Right atrium auricular region (tissue), 2 donors: ENCODE measurements at places on chromosomes 12 and 14. TPM values are rescaled to one million over a fixed set of nuclear protein-coding genes. Genes with fewer than 3 reads are reported as not detected.

The PLEK2 gene
- total RNA-seq, result 1.1 TPM

The ESR2 gene
- 0.30 TPM for total RNA-seq

The DDX47 gene
- total RNA-seq, result 24.1 TPM

The CLEC9A gene
- not detected for total RNA-seq

The GYS2 gene
- not detected for total RNA-seq

The INHBE gene
- total RNA-seq, result not detected

The MYH7 gene
- total RNA-seq, result 4,592 TPM

The RASAL1 gene
- not detected for total RNA-seq

The LTBP2 gene
- total RNA-seq, result 32.1 TPM

The SYCP3 gene
- total RNA-seq, result not detected

The LRP1 gene
- total RNA-seq, result 211 TPM

The ZNF891 gene
- total RNA-seq, result 1.1 TPM

The ANO4 gene
- 0.47 TPM for total RNA-seq

The TAS2R46 gene
- 0.67 TPM for total RNA-seq

The VWF gene
- total RNA-seq, result 331 TPM

DNA sequence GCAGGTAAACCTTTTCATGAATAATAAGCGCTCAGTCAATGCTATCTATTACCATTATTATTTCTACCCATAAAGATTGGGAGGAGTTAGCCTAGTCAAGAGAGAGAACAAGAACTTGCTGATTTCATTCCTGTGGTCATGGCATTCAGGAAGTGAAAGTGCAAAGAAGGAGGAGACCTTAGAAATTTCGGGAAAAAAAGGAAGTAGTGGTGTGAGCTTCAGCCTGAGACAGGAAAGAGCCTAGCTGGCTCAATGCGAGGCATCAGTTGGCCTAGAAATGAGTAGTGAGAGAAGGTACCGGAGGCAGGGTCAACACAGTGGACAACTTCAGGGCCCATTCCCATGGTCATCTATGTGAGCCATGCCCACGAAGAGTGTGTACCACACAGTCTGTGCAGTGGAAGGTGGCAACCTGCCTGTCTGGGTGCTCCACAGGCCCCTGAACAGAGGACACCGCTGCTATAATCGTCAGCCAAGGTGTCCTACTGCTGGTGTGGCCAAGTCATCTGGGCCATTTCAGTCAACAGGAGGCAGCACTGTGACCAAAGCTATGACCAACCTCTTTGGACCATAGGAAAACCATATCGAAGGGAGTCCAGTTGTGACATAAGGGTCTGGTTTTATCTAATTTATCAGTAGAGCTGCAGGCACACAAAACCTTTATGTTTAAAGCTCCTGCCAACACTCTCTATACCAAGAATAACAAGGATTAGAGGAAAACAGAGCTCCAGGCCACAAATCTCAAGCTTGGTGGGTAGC is 16.2 kb upstream of the STON2 start:
- no peak for DNase-seq

DNA sequence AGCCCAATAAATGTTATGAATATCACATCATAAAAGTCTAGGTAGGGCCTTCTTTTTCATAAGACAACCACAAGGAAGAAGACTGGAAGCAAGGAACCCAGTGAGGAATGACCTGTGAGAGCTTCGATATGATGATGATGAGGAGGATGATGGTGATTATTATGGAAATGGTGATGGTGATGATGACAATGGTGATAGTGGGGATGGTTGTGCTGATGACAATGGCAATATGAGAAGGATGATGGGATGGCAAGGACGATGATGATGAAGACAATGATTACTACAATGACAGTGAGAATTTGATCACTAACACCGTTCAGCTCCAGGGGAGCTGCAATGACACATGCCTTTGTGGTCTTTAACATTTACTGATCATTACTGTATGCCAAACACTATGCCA is 7.7 kb upstream of the CKAP4 start:
- no peak for DNase-seq

GRCh38 chr12:51827925-51828818 is 20.3 kb downstream of the FIGNL2 start:
- no peak for DNase-seq

- DNase-seq, result no peak
Observed at GRCh38 chr12:94922561-94922960, 80.9 kb downstream of the NDUFA12 start.

DNA sequence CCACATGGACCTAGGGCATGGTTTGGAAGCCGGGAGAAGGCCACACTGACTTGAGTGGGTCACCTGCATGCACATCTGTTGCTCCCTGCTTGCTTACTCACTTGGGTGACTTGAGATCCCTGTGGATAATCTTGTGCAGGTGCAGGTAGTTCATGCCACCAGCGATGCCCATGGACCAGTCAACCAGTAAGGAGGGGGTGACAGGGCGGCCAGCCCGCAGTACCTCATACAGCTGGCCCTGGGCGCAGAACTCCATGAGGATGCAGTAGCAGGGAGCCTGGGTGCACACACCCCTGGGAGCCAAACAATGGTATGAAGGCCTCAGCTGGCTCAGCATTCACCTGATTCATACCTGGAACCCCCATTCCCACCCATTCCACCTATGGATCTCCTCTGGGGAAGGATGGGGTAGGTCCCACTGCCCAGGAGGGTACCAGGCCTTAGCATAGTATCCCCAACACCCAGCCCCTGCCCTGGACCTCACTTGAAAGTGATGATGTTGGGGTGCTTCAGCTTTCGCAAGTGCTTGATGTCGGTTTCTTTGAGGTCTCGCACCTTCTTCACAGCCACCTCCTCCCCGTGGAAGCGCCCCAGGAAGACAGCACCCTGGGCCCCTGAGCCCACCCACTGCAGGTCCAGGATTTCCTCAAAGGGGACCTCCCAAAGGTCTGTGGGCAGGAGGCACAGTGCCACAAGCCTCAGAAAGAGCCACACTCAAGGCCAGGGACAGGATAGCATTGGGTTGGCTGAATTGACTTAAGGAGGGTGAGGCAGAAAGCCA is 13.1 kb downstream of the MAP3K12 start:
- DNase-seq, result no peak

- no peak for DNase-seq
Observed at GRCh38 chr12:16307856-16308475, 30.5 kb upstream of the SLC15A5 start.

GRCh38 chr12:105462831-105463230 is 132.3 kb downstream of the C12orf75 start:
- no peak for DNase-seq

- no peak for DNase-seq
Observed at GRCh38 chr14:63899953-63900352, 47.1 kb downstream of the SYNE2 start.

GRCh38 chr14:83421711-83422110 is 1888.1 kb upstream of the SEL1L start:
- DNase-seq, result no peak

DNA sequence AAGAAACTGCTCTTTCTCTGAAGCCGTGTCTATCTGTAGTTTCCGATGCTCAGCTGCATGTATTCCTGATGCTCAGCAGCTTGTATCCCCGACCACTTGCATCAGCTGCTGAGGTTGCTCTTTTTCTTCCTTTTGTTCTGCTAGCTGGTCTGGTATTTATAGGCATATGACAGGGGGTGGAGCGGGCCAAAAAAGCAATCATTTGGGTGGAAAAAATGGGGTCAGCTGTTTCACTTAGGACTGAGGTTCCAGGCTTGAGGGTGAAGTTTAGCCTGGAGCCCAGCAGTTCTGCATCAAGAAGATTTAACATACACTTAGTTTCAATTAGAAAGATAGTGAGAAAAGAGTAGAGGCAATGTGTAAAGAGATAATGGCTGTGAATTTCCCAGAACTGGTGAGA is 23.6 kb upstream of the AMN1 start:
- DNase-seq, result no peak

DNA sequence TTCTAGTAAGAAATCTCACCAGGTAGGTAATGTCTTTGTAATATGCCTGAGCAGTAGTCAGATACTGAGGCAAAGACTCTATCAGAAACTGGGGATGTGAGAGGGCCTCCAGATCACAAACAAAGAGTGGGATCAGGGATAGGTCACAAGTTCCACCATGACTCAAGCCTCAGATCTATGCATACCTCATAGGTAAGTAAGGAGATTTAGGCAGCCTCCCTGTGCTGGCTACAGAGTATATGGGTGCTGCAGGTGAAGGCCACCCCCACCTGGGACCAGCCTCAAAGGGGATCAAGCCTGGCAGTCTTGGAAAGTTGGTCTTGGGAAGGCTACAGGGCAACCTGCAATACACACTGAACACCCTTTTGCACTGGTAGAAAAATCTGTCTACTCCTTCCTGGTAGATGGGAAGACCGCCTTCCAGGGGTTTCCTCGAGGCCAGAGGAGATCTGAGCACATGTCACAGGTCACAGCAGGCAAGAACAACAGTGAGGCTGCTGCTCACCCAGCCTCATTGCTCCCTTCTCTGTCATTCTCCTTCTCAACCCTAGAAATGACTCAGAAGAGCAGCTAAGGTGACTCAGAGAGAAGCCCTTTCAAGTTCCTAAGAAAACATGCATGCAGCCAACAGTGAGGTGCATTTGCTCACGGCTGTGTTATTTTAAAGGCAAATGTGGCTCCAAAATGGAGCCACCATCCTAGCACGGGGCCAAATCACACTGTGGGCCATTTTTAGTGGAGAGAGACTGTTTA is 143.4 kb upstream of the CDKN3 start:
- no peak for DNase-seq

DNA sequence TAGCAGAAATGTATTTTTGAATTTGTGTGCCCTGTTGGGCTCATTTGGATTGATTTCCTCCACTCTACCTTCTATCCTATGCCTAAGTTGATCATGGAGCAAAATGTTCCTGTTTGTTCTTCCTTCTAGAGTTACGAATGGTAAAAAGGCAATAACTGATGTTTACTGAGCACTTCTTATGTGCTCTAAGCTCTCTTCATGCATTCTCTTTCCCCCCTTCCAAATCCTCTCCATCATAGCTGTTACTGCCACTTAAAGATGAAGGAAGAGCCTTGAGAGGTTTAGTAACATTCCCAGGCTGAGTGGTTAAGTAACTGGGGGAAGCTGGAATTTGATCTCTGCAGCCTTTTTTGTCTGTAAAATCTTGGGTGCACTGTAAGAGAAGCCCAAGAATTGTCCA is 60.1 kb downstream of the CHST11 start:
- no peak for DNase-seq

DNA sequence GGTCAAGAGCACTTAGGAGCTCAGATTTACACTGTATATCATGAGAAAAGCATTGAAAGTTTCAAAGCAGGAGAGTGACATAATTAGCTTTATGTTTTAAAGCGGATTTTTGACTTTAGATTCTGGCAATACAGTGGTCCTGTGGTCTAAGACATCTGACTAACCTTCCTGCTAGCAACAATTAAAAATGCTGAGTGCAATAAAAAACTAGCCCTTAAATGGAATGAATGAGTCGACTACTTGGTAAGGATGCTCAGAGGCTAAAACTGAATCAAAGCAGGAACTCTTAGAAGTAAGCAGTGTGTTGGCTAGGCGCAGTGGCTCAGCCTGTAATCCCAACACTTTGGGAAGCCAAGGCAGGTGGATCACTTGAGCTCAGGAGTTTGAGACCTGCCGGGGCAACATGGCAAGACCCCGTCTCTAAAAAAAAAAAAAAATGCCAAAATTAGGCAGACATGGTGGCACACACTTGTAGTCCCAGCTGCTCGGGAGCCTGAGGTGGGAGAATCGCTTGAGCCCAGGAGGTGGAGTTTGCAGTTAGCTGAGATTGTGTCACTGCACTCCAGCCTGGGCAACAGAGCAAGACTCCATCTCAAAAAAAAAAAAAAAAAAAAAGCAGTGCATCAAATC is 18.9 kb downstream of the BICD1 start:
- no peak for DNase-seq

DNA sequence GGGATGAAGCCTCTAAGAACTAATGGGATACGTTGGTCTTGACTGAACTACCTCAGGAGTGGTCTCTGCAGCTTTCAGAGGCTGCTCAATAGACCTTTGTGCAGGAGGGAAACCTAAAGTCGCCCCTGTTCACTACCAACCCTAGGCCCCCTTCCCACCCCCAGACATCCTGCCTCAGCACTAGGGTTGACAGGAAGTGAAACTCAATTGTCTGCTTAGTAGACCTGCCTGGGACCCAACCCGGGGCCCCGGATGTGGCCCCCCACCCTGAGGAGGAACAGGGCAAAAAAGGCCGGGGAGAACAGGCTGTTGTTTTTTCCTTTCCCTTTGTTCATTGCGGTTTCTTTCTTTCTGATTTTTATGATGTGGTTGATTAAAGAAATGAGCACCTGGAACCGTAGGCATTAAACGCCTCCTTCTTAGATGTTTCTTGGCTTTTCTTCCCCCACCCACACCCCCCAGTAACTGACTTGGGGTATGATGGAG is 1.6 kb upstream of the DGKA start:
- DNase-seq, result no peak

- no peak for DNase-seq
Observed at GRCh38 chr14:49306152-49306751, 279.9 kb downstream of the RPS29 start.

- no peak for DNase-seq
Observed at GRCh38 chr14:41925409-41925808, 318.7 kb downstream of the LRFN5 start.

DNA sequence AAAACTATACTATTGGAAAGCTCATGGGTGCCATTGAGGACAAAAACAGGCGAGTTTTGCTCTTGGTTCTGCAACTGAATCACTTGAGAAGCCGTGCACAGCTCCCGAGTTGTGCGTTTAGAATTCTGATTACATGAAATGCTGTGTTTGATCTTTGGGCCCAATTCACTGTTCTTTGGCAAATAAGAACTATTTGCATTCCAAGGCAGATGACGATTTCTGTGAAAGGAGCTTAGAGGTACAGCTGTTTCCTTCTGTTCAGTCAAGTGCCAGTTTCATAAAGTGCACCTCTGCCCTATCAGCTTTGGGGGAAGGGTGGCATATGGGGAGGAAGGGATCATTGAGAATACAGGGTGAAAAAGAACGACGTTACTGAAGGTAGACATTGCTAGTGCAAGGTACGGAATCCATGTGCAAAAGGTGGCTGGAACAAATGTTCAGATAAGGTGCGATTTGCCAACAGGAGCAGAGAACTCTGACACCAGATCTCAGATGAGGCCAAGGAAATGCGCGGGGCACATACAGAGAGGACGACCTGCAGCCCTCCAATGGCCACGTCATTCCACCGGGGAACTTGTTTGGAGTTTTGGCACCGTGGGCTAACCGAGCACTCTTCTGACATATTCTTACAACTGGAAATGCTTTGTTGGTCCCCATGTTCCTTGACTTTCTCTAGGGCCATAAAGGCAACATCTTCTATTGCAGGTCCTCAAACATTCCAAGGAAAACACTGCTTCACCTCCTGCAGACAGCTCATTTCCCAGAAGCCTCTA is 30.1 kb downstream of the TCHP start:
- DNase-seq, result no peak

DNA sequence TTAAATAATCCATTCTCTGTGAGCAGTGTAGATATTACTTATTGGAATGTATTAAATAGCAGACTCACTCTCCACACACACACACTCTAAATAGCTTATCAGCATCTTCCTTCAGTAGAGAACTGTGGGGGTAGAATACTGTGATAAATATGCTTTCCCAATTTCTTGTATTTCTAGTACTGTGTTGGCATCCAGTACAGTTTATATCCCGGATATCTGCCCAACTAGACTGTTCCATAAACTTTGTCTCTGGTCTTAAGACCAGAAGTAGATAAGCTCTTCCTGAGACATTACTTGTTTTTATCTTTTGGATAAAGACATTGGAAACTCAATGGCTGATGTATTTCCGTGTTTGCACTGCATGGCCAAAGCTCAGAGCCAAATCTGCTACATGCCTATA is 136.2 kb upstream of the PDZRN4 start:
- DNase-seq, result no peak

- no peak for DNase-seq
Observed at GRCh38 chr12:110869026-110869425, 22.2 kb downstream of the CCDC63 start.

GRCh38 chr12:25083211-25083610 is 111.7 kb downstream of the DNAI7 start:
- DNase-seq, result no peak

GRCh38 chr14:101781240-101782061 is 19.9 kb downstream of the PPP2R5C start:
- DNase-seq, result no peak
